ENCODE measurements at places on chromosomes 5 and 9.

DNA sequence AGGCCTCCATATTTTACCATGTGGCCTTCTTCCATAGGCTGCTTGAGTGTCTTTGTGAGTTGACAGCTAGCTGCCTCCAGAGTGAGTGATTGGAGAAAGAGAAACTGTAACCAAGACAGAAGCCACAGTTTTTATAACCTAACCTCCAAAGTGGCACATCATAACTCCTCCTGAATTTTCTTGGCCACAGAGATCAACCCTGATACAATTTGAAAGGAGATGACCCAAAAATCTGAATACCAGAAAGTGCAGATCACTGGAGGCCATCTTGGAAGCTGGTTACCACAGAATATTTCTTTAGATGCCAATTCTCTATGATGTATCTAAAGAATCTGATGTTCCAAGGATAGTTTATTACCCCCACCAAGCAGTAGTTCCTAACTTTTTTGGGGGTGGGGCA is 254.3 kb upstream of the PDE4D start:
- no peak overlapping the region for H3K4me3 ChIP-seq
- H3K4me1 ChIP-seq: no peaks in the 10 kb centered on the region
- H3K27ac ChIP-seq: no peak overlapping the region
- H3K36me3 ChIP-seq: no peaks in the 10 kb centered on the region

- DNase-seq: no peak
- H3K27me3 ChIP-seq: no peaks in the 10 kb centered on the region
- H3K27ac ChIP-seq: no peak overlapping the region
- no peaks in the 10 kb centered on the region for H3K36me3 ChIP-seq
- no peaks in the 10 kb centered on the region for H3K4me1 ChIP-seq
- no peak overlapping the region for H3K4me3 ChIP-seq
These were observed 86.4 kb downstream of the EQTN start for GRCh38 chr9:27210588-27210987.

- no peak overlapping the region for H3K27ac ChIP-seq
- peaks cover 66% of the 10 kb centered on the region for H3K27me3 ChIP-seq
- no peak for DNase-seq
- no peaks in the 10 kb centered on the region for H3K4me1 ChIP-seq
These were observed 43.2 kb downstream of the MRPL36 start for GRCh38 chr5:1756481-1756880.

- H3K36me3 ChIP-seq: peaks cover 2% of the 10 kb centered on the region
- H3K4me1 ChIP-seq: no peaks in the 10 kb centered on the region
- DNase-seq: no peak
- peaks cover 15% of the 10 kb centered on the region for H3K27me3 ChIP-seq
- H3K4me3 ChIP-seq: no peak overlapping the region
These were observed 196.2 kb downstream of the HSPA4 start for GRCh38 chr5:133247881-133248624.

DNA sequence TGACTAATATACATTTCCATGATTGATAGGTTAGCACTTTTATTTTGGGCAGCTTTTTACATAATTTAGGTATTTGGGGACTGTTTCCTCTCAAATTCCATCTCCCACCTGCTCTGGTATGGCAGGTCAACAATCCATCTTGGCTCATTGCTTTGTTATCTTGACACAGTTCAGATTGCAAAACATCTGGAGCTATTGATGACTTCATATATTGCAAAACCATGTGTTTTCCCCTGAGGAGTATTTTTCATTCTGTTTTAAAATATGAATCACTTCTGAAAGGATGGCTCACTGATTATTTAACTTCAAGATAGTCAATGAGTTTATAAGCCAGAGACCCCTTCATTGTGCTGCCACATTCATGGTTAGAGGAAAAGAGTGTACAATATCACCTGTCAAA is 1206.0 kb upstream of the C9orf72 start:
- H3K36me3 ChIP-seq: no peaks in the 10 kb centered on the region
- no peak overlapping the region for H3K4me3 ChIP-seq
- DNase-seq: no peak
- no peak overlapping the region for H3K27ac ChIP-seq
- no peaks in the 10 kb centered on the region for H3K4me1 ChIP-seq

- H3K4me1 ChIP-seq: no peaks in the 10 kb centered on the region
- no peaks in the 10 kb centered on the region for H3K36me3 ChIP-seq
- no peak for DNase-seq
- H3K27ac ChIP-seq: no peak overlapping the region
- H3K4me3 ChIP-seq: no peak overlapping the region
These were observed 64.4 kb downstream of the NUDT12 start for GRCh38 chr5:103498211-103498610.

DNA sequence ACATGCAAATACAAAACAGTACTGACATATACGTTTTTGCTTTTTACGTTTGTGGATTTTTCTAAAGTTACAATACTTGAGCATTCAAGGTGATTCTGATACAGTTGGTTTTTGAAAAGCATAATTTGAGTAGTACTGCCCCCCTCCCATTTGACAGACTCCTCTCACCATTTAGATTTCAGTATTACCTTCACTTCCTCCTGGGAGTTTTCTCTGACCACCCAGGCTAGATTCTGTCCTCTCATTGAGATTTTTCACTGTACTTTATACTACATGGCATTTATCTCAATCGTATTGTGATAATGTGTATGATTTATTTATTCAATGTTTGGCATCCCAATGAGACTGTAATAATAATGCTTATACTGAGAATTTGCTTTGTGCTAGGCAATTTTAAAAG is 32.8 kb upstream of the SMAD5 start:
- H3K4me3 ChIP-seq: no peak overlapping the region
- H3K27me3 ChIP-seq: peaks cover 44% of the 10 kb centered on the region
- no peak for DNase-seq
- no peaks in the 10 kb centered on the region for H3K36me3 ChIP-seq

GRCh38 chr9:26326563-26326962 is 566.0 kb downstream of the CAAP1 start:
- H3K27me3 ChIP-seq: no peaks in the 10 kb centered on the region
- H3K36me3 ChIP-seq: no peaks in the 10 kb centered on the region
- H3K27ac ChIP-seq: no peak overlapping the region
- no peaks in the 10 kb centered on the region for H3K4me1 ChIP-seq
- H3K4me3 ChIP-seq: no peak overlapping the region
- DNase-seq: no peak

GRCh38 chr9:127092041-127092608 is 30.3 kb downstream of the ANGPTL2 start:
- peaks cover 10% of the 10 kb centered on the region for H3K4me1 ChIP-seq
- H3K4me3 ChIP-seq: no peak overlapping the region
- H3K27ac ChIP-seq: no peak overlapping the region
- no peaks in the 10 kb centered on the region for H3K36me3 ChIP-seq
- no peak for DNase-seq

GRCh38 chr9:136023410-136024225 is 62.4 kb upstream of the UBAC1 start:
- H3K4me3 ChIP-seq: no peak overlapping the region
- H3K27me3 ChIP-seq: no peaks in the 10 kb centered on the region
- no peaks in the 10 kb centered on the region for H3K36me3 ChIP-seq
- no peak for DNase-seq
- H3K27ac ChIP-seq: peak overlapping the region; percentile 93
- H3K4me1 ChIP-seq: peaks cover 23% of the 10 kb centered on the region

DNA sequence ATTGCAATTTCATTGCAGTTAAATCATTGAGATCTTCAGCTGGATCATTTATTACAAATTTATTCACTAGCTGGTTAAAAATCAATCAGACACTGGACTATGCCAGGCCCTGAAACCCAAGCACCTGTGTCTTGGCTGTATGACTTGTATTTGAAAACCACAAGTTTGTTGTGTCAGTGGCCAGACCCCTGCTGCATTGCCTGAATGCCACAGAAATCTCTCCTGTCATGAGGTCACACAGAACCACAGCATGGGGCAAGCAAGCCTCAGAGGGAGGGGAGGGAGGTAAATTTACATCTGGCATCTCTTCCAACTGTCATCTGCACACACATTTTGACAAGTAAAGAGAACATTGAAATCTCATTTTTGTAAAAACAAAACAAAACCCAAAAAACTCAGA is 90.0 kb downstream of the ARRDC3 start:
- no peak overlapping the region for H3K4me3 ChIP-seq
- H3K4me1 ChIP-seq: peaks cover 2% of the 10 kb centered on the region
- H3K27ac ChIP-seq: no peak overlapping the region
- H3K27me3 ChIP-seq: no peaks in the 10 kb centered on the region
- DNase-seq: no peak

DNA sequence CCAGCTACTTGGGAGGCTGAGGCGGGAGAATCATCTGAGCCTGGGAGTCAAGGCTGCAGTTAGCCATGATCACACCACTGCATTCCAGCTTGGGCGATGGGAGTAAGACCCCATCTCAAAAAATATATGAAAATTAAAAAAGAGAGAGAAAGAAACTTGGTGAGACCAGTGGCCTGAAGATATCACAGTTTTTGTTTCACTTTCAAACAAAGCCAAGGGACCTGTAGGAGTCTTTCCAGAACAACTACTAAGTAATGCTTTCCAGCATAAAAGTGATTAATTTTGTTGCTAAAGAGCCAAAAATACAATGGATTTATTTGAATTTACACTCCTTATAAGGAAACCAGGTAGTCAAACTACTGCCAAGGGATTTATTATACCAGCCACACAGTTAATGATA is 23.5 kb downstream of the GKAP1 start:
- no peak overlapping the region for H3K27ac ChIP-seq
- no peaks in the 10 kb centered on the region for H3K4me1 ChIP-seq
- no peaks in the 10 kb centered on the region for H3K27me3 ChIP-seq
- H3K36me3 ChIP-seq: peaks cover 9% of the 10 kb centered on the region

GRCh38 chr5:137147346-137147745 is 351.8 kb downstream of the SPOCK1 start:
- DNase-seq: no peak
- no peaks in the 10 kb centered on the region for H3K4me1 ChIP-seq
- H3K4me3 ChIP-seq: no peak overlapping the region
- H3K27ac ChIP-seq: no peak overlapping the region
- H3K27me3 ChIP-seq: peaks cover 18% of the 10 kb centered on the region

- H3K4me1 ChIP-seq: no peaks in the 10 kb centered on the region
- H3K4me3 ChIP-seq: no peak overlapping the region
- no peaks in the 10 kb centered on the region for H3K36me3 ChIP-seq
- DNase-seq: no peak
These were observed 153.5 kb downstream of the TTLL11 start for GRCh38 chr9:121939643-121940042.

Data from effector memory CD8-positive, alpha-beta T cell (primary cell).